ENCODE measurements at places on chromosomes 12 and 14.

DNA sequence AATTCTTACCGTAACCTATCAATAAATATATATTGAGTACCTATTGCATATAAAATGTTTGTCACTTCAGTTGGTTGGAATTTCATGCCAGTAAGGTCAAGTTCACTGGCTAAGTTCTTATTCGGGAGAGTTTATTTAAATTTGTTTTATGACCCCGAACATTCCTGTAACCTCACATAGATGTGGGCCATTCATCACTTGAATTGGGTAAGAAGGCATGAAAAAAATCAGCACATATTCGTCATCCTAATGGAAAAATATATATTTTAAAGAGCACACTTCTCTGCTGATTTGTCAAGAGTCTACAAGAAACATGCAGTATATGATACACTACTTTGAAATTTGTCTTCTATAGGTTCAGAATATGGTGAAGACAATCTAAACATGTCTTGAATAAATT is 263.4 kb downstream of the CCDC91 start:
- no peak for DNase-seq

DNA sequence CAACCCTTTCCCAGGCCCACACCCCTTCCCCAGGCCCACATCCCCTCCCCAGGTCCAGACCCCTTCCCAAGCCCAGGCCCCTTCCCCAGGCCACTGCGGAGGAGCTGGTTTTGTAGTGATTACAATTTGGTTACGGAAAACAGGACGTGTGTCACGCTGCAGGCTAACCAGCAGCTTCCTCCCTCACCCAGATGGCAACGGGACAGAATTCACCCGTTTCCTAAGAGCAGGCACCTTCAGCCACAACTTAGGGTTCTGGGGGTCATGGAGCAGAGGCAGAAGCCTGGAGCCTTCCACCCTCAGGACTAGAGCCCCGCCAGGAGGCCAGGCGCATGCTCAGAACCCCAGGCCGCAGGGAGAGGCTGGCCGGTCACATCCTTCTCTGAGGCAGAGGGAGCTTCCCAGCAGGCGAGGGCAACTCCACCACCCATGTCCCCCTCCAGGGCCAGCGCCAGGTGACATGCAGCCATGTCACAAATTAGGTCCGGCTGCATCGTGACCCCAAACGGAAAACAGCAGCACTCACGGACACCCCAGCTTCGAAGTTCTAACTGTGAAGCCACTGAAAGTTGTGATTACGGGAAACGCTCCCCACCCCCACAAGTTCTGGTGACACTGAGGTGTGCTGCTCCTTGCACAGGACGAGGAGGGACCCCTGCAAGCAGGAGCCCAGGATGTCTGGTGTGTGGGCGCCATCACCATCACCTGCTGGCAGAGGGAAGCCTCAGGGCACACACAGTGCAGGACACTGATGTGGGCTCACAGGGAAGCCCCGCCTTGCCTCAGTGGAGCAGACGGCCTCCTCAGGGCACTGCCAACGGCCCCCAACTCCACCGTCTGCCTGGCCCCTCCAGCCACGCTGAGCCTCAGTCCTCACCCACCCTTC is 7.7 kb downstream of the BRF1 start:
- DNase-seq, result no peak

DNA sequence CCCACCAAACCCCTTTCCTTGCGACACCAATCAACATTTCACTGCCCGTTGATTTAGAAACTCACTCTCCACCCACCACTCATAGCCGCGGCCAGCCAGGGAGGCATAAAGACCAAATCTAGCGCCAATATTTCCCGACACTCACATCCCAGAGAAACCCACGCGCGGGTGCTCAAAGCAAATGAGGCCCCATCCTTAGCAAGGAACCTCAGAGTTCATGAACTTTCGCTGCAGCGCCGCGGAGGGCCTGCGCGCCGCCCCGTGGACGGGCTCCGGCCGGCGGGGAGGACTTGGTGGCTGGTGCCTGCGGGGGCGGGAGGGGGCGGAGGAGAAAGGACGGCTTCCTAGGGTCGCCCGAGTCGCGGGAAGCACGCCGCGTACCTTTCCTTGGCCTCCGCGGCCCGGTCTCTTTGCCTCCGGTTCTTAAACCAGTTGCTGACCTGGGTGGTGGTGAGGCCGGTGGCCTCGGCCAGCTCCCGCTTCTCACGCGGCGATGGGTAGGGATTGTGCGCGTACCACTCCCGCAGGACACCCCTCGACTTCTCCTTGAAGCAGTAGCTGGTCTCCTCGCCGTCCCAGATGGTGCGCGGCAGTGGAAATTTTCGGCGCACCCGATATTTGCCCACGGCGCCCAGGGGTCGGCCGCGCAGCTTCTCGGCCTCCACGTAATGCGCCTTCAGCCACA is 886 bp downstream of the SIX1 start:
- peak; percentile 43 for DNase-seq

DNA sequence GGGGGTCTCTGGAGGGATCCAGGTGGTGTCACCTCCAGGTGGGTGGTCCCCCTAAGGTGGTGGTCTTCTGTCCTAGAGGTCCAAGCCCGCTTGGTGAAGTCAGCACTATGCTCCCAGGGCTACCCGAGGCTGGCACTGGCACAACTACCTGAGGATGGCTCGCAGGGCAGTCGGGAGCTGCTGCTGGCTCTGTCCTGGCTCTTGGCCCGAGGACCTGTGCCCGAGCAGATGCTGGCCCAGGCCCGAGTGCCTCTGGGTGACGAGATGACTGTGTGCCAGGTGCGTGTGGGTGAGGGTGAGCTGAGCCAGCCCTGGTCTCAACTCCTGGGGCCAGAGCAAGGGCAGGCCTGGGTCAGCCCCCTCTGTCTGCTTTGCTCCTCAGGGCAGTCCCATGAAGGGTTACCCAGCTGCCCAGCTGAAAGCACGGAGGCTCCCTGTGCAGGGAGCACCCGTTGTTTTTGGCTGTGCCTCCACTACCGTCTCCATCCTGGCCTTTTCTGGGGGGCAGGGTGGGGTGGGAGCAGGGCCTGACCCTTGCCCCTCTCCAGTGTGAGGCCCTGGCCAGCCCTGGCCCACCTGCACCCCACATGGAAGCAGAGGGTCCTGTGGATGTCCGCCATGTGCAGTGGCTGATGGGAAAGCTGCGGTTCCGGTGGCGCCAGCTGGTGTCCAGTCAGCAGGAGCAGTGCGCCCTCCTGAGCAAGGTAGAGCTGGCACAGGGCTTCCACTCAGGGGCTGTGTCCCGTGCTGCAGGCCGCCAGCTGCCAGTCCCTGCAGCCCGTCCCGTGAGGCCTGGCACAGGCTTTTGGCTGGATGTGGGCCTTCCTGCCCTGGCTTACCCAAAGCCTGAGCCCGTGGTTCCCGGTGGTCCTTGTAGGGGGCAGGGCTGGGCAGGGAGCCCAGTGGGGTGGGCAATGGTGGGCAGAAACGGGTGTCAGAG is 1.3 kb downstream of the TEDC1 start:
- peak; percentile 42 for DNase-seq

GRCh38 chr14:39967885-39968284 is 535.7 kb upstream of the FBXO33 start:
- no peak for DNase-seq

GRCh38 chr12:118607831-118608230 is 231.5 kb downstream of the SUDS3 start:
- no peak for DNase-seq

GRCh38 chr12:83365317-83365716 is 678.6 kb downstream of the TMTC2 start:
- DNase-seq, result no peak

GRCh38 chr14:33444136-33444535 is 505.5 kb downstream of the NPAS3 start:
- no peak for DNase-seq
